ENCODE measurements at places on chromosomes 2 and 18.

DNA sequence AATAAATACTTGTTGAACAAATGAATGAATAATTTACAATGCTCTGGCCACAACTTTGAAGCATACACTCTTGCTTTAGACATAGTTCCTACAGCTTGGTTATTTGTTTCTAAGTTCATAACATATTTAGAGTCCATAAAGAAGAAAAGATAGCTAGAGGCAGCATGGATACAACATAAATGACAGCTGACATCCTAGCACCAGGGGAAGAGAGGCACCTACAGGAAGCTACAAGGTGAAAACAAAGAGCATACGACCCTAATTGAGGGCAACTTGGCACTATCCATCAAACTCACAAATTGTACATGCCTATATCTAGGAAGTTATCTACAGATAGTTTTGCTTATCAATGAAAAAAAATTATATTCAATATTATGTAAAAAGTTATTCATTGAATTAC is 88.9 kb downstream of the PLEKHM3 start:
- no peak for DNase-seq

DNA sequence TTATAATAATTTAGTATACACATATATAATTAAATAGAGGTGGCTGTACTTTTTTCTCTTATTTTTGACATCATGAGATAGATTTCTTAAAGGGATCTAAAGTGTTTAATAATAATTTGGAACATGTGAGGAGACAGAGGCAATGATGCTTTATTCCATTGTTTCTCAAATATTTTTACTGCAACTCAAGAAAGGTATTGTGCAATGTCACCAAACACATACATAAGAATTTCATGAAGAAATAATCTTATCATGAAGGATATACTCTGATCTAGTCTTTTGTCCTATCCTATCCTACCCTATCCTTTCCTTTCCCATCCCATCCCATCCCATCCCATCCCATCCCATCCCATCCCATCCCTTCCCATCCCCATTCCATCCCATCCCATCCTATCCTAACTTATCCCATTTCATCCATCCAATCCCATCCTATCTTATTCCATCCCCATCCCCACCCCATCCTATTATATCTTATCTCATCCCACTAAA is 232.1 kb upstream of the SMIM21 start:
- DNase-seq: no peak

DNA sequence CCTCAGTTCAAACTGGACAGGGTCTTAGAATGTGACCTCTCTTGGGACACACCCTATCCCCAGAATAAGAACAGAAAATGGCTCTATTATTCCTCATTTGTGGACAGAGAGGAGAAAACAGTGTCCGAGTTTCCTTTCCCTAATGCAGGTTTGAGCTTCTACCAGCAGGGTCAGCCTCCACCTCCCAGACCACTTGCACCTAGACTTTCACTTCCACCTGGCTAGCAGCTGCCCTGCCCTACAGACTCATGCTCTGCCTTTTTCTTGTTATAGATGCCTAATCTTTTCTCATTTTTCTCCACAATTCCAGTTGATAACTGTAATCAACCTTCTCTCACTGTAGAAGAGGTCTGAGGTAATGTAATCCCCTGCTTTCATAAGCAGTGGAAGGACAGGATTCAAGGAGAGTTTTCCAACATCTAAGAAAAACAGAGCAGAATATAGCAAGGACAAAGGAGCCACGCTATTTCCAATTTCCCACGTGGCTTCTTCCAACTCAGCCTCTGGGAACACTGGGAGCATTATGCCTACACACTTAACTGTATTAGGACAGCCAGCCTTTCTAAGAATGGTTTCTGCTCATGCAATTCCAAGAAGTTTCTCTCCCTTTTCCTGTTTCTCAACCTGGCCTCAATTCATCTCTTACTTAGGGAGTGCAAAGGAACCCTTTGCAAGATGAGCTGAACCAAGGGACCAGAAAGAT is 239.8 kb downstream of the BCL11A start:
- DNase-seq: no peak

- DNase-seq: no peak
Observed at GRCh38 chr18:56066524-56067213, 478.7 kb upstream of the TCF4 start.

- no peak for DNase-seq
Observed at GRCh38 chr2:74364533-74365505, 15.3 kb downstream of the DCTN1 start.

GRCh38 chr2:38214209-38214717 is 138.3 kb upstream of the CYP1B1 start:
- DNase-seq: no peak

DNA sequence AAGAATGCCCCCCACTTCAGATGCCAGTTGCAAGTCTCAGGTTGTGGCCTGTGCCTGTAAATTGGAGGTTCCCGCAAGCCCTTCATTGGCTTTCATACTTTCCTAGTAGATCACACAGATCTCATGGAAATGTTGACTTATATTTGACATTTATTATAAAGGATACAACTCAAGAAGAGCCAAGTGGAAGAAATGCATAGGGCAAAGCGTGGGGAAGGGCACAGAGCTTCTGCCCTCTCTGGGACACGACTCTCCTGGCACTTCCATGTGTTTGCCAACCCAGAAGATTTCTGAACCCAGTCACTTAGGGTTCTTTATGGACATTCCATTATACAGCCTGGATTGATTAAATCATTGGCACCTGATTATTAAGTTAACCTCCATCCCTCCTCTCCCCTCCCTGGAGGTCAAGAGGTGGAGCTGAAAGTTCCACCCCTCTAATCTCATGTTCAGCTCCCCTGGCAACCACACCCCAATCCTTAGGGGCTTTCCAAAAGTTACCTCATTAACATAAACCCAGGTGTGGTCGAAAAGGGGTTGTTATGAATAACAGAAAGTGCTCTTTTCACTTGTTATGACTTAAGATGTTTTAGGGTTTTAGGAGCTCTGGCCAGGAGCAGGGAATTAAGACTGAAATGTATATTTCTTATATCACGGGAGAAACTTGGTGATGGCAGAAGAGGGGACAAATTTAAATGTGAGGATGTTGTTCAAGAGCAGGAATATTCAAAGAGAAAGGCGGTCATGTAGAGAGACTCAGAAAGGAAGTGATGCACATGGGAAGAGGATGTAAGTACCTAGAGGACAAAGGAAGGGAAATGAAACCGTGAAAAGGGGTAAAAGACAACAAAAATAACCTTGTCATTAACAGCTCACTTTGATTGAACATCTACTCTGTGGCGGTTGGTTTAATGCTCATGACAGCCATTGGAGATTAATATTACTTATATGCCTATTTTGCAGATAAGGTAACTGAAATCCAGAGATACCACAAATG is 31.8 kb downstream of the SP100 start:
- DNase-seq: no peak

DNA sequence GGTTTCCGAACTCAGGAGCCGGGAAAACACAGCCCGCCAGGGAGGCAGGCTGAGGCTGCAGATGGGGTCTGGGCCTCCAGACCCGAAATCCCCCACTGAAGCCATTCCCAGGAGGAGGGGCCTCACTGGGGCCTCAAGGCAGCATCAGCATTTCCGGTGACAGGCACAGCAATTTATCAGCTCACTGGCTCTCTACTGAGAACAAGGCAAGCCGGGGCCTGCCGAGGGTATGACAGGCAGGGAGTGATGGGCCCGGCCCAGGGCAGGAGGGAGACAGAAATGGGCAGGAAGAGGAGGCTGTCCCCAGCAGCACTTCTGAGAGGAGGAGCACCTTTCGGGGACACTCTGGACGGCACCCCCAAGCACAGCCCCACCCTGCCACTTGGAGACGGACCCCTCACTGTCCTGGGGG is 12.5 kb downstream of the SDC1 start:
- no peak for DNase-seq

DNA sequence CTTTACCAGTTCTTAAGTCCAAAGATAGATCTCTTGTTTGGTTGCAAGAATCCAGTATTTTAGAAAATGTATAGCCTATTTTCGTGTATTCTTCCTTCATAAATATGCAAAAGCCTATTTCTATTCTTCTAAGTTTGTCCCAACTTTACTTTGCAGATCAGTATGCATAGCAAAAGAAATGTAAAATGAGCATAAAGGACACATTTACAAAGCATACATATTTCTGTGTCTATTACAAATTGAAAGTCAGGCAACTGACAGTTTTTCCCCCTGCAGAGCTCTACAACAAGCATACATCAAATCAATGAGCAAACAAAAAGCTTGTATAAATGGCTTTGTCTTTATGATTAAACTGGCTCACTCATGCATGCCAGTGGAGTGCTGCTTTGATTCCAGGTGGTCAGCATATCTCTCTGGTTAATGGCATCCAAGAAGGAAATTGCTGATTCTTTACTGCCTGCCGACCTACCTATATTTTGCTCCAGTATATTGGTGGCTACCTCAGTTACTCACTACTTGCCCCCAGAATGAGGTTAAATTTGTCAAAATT is 10.0 kb upstream of the VPS54 start:
- DNase-seq: no peak

DNA sequence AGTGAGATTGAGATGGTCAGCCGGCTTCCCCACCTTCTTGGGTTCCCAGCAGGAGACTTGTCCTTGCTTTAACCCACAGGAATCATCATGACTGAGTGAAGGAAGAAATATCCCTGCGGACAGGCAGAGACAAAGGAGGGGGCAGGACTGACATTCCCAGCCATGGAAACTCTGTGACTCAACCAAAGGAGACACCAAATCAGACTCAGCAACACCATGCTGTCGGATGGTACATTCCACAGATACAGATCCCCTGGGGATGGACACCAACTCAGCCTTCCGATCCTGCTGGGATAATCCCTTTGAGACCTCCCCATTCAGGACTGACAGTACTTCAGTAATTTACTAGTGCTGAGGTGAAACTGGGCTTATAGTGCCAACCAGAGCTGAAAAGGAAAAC is 518.3 kb downstream of the XIRP2 start:
- DNase-seq: no peak

DNA sequence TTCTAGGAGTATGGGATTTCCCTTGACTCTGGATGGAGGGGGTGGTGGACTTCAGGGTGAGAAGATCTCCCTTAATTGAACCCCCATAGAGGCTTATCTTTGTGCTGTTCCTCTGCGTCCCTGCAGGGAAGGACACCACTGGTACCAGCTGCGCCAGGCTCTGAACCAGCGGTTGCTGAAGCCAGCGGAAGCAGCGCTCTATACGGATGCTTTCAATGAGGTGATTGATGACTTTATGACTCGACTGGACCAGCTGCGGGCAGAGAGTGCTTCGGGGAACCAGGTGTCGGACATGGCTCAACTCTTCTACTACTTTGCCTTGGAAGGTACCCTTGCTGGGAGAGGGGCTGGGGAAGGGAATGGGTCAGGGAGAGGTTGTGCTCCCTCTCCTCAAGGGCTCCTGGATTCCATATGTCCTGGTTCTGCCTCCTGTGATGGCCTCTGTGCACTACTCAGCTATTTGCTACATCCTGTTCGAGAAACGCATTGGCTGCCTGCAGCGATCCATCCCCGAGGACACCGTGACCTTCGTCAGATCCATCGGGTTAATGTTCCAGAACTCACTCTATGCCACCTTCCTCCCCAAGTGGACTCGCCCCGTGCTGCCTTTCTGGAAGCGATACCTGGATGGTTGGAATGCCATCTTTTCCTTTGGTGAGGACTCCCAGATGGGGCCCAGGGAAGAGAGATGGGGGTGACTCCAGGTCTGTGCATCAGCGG is 19.3 kb downstream of the PRKAG3 start:
- DNase-seq: no peak

GRCh38 chr2:37190290-37190689 is 1.8 kb upstream of the SULT6B1 start:
- no peak for DNase-seq

GRCh38 chr2:197809064-197809463 is 4.7 kb downstream of the PLCL1 start:
- DNase-seq: no peak

DNA sequence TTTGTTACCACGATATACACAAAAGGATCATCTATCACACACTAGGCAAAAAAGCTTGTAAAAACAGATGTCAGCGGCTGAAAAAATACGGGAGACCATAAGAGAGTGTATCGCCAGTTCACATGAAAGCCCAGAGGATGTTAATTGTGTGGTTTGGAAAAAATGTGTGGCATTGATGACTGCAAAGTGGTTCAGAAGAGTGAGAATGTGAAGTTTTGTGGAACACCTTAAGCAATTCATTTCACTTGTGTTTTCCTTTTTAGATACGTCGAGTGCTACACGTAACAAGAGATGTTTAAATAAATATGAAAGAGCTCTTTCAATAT is 61.7 kb upstream of the DAPL1 start:
- DNase-seq: no peak

DNA sequence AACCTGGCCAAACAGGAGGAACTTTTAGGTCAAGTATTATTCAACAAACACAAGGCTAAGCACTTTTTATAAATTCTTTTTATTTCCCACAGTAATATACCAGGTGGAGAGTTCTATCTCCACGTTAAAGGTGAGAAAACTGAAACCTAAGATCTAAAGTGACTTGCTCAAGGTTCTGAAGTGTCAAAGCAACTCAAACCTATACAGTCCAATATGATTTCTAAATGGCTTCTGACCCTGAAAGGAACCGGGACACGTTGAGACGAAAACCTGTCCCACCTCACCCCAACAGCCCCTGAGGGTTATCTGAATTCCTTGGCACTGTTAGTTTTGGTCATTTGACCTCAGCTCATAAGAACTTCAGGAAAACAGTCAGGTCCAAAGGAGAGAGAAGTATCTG is 814.5 kb upstream of the LRATD1 start:
- DNase-seq: no peak

DNA sequence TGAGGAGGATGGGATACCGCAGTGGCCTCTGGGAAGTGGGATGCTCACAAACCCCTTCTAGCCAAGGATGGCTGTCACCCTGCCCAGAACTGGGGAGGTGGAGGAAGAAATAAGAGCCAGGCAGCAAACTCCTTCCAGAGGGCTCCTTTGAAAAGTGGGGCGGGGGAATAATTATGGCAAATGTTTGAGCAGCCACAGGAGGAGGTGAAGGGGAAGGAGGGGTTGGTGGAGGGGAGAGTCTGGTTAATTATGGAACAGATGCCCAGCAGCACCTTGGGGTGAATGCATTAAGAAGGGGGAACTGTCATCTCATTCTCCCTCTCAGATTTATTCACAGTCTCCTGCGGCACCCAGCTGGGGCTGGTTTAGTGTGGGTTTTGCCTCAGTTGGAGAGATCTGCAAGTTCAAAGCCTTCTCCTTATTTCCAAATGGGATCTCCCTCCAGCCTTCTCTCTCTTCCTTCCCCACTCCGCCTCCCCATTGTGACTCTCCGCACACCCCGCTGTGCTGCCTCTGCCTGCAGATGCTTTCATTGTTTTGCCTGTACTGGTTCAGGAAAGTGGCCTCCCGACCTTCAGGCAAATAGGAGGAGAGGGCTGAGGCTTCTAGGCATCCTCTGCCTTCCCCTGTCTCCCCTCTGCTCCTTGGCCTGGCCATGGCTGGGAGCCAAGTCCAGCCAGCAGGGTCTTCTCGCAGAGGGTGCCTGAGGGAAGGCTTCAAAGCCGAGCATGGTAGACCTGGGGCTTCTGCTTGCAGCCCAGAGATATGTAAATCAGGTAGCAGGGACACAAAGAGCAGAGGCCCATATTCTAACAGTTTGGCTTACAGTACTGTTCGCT is 457.2 kb upstream of the MEX3C start:
- no peak for DNase-seq

- no peak for DNase-seq
Observed at GRCh38 chr18:35616074-35616473, 34.5 kb downstream of the GALNT1 start.
